ENCODE measurements at places on chromosomes 7 and 10.
A peak's percentile ranks its signal among the peaks of the same experiment; 100 is the strongest.

- peak; percentile 86 for DNase-seq
Measured at GRCh38 chr10:78047314-78047891, 13.7 kb downstream of the RPS24 start.

DNA sequence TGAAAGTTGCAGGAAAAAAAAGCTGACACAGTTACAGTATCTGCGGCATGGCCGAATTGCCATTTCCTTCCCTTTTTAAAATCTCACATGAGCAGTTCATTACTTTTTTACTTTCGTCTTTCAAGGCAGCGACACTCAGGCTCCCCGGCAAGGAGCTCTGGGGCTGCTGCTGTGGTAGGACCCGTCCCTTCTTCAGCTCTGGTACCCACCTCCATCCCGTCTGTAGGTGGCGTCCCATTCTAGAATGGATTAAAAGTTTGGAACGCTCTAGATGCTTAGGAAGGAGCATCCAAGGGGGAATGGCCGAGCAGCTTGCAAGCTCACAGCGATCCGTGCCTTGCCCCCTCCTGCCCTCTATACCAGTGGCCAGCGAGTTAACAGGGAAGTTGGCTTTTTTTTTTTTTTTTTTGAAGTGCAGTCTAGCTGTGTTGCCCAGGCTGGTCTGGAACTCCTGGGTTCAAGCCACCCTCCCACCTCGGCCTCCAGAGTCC is 22.8 kb upstream of the TTYH3 start:
- DNase-seq = no peak

GRCh38 chr10:117005527-117006055 is 604 bp upstream of the SHTN1 start:
- DNase-seq = no peak

DNA sequence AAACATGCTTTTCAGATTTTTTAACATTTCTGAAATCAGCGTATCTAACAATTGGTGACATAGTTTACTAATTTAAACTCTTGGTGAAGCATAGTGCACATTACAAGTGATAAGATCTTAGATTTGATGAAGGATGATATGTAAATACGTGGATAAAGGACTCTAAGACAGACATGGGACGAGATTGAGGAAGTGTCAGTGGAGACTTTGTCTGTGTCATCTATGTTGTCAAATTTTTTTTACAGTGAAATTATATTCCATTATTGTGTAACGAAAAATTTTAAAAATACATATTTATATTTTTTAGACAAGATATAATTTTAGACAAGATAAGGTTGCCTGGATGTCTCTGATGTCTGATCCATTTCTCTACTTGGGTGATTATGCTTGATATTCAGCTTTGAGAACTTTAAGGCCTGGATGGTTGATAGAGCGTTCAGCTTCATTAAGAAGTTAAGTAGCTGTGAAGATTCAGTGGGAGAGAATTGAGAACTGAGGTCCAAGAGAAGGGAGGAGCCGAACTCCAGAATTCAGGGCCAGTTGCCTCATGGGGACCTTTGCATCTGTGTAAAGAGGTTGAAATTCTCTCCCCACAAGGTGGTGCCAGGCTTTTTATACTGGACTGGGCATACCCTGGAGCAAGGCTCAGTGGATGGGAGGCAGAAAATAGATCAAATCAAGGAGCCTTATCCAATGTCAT is 62.7 kb downstream of the KAT6B start:
- no peak for DNase-seq

DNA sequence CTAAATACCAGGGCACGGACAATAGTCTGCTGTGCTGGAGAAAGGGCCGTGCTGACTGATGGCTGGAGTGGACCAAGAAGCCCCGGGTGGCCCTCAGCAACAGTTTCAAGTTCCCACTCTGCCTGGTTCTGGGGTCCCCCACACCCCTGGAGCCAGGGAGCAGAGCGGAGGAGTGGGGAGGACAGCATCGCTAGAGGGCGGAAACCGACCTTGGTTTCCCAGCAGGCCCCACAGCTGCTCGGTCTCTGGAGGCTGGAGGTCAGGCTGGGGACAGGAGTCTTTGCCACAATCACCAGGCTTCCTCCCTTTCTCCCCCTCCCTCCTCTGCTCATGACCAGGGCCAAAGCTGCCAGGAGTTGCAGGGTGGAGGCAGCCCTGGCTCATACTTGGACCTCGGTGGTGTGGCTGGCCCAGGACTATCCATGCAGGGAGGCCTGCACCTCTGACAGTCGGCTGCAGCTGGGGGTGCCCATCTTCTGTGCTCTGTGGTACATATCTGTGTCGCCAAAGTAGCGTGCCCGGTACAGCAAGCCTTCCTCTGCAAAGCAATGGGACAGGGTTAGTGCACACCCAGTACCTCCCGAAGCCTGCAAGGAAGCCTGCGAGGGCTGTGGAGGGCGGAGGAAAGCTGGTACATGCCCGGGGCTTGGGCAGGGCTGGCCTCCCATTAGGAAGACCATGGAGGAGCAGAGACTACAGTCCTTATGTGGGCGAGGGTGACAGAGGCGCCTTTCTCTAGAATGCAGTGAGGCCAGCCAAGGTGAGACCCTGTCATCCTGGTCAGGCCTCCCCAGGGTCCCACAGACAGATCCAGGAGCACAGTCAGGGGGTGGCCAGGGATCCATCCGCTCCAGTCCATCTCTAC is 19.1 kb downstream of the DNAJB12 start:
- DNase-seq = no peak

DNA sequence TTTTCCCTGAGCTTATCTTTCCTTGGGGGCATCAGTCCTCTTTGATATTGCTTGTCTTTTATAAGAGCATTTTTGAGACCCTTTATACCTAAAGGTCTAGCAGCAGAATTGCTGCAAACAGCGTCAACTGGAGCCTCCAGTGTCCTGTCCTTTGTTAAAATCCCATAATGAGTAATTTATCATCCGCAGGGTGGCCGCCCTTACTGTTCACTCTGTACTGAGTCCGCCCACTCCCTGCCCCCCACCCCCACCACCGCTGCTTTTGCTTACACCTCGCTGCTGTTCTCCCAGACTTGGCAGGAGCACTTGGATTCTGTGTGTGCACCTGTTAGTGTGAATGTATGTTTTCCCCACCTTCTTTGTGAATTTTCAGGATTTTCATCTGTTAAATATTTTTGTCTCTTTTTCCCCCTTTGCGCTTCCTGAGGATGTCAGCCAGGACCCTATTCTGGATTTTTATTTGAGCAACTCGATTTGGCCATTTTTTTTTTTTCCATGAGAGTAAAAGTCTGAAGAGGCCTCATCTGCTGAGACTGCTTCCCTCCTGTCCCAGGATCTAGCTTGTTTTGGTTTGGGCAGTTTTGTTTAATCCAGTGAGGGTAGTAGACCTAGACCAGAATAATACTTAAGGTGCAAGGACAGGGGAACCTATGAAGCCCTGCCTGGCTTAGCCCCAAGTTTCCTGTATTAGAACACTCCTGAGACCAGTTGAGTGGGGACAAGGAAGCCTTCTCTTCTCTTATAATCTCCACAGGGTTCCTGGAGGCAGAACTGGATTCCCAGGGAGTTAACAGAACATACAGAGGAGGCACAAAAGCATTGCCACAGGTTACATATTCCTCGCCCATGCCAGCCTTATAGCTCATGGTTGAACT is 8.2 kb downstream of the AGFG2 start:
- DNase-seq = no peak

DNA sequence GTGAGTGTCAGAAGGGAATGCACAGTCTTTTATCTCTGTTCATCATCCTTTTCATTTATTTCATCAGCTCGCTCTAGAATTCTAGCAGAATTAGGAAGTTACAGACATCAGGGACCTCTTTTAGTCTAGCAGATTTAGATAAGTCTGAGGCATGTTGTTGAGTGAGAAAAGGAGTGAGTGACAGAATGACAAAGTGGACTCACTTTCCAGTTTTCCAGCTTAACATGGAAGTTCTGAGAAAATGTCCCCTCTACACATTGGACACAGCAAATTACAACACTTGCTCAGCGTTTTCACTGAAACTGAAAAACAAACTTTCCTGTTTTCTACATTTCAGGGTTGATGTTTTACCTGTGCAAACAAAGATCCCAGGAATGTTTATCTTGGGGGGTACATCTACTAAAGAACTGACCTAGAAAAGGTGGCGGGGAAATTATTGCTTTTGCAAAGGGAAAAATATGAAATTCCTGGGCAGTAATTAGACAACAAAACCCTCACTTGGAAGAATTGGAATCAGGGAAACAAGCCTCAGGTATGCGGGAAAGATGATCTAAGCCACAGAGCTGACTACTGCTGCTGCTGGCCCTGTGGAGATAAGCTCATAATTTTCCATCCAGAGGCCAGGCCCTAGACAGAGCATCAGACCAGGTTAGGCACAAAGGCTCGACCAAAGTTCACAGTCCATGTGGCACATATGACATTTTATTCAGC is 14.6 kb upstream of the CYP3A5 start:
- no peak for DNase-seq

- DNase-seq = no peak
Measured at GRCh38 chr7:81657551-81657950, 112.3 kb downstream of the HGF start.

DNA sequence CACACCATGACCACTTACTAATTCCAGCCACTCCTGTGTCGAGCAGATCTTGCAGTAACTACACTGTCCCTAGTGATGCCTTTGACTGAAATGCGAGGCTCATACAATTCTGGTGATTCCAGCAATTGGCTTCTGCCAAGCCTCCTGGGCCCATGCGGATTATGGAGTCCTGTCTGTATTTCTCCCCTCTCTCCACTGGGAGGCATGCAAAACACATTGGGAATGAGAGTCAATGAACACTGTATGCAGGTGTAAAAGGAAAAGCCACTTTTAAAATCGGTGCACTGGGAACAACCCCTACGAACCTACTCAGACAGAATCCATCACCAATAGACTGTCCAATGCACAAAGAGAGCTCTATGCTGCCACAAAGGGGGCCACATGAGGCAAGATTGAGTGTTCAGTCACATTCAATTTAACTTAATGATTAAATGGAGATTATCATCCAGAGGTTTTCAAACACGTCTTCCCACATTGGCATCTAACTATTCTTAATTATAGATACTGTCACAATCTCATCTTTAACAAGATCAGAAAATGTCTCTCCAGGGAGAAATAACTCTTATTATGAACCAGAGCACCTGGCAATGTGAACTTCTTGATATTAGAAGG is 550.6 kb downstream of the GLRX3 start:
- DNase-seq = no peak

DNA sequence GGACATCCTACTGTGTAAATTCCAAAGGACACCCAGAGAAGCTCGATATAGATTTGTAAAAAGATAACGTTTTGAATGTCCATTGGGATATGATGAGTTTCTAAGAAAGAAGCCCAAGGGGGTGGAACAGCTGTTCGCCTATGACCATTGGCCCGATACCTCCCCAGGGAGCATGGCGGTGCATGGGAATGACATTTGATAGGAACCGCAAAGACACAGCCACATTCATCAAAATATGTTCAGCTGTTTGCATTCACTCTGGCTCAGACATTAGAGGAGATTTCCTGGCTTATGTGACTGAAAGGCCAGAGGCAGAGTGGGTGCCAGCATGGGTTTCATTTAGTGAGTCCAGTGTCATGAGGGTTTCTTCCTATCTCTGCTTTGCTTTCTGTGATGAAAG is 56.0 kb upstream of the BAIAP2L1 start:
- DNase-seq = no peak

- DNase-seq = no peak
Measured at GRCh38 chr10:11698691-11699549, 43.3 kb upstream of the ECHDC3 start.

DNA sequence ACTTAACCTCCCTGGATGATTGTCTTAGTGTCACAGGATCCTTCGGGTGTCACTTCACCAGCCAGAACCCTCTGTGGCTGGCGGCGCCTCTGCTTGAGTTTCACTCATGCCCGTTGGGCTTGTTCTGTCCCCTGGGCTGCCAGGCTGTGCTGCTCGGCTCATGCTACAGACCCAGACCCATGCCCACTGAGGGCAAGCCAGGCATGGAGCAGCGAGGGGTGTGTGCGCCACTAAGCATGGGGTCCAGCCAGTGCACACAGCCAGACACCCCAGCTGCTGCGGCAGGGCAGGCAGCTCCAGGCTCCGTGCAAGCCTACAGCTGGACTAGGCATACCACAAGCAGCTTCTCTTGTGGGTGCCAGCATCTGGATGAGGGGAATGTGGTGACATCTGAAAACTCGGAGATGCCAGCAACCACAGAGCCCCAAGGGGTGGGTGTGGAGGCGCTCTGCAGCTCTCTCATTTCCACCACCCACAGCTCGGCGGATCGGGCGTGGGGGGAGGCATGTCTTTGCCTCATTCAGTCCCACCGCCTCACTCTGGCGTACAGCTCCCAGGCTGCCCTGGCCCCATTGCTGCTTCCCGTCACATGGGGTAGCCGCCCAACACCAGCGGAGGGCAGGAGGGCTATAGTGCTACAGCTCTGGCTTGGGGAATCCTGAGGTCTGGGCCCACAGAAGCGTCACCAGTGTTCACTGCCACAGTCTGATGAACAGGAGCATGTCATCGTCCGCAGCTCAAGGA is 269.6 kb upstream of the LRGUK start:
- no peak for DNase-seq

GRCh38 chr10:126661841-126662515 is 8.5 kb downstream of the C10orf90 start:
- no peak for DNase-seq

DNA sequence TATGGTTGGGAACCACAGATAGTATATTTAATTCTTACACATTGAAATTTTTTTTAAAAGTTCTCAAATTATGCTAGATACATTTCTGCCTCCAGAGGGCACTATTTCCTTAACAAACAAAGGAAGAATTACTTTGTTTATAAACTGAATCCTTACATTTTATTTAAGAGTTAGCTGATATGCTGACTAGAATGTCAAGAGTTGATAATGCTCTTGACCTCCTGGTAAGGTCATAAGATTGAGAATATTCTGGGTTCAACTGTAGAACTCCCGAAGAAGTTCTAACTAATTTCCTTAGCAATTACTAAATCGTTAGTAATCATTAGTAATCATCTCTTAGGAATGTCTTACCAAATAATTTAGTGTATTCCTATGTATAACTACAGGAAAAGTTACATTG is 95.3 kb upstream of the CYP26C1 start:
- DNase-seq = no peak

DNA sequence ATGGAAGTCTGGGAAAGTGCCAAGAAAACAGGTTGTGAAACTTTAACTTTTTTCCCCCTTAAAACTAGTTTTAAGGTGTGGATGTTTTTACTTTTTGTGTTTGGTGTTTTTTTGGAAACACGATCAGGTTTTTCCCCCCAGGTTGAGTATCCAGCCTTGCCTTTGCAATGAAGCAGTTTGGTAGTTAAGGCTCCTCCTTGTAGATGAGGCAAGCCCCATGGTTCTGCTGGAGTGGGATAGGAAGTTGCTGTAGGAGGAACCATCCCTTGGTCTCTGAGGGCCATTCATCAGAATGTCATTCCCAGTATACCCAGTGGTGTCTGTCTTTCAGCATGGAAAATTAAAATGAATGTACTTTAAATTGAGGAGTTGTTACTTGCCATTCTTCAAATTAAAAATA is 2.7 kb downstream of the CUL1 start:
- no peak for DNase-seq

GRCh38 chr10:96619120-96619519 is 32.3 kb upstream of the TM9SF3 start:
- DNase-seq = no peak

Measured in stimulated activated CD4-positive, alpha-beta T cell treated with anti-CD3 and anti-CD28 coated beads, Interleukin-4, amount 100 ng/mL, for 1 hour (primary cell).